ENCODE measurements at places on chromosomes 3 and 15.

- no peak for DNase-seq
These were observed 6.3 kb upstream of the HAPLN3 start for GRCh38 chr15:88901508-88902220.

GRCh38 chr3:126481808-126482502, 6.3 kb upstream of the ZXDC start:
- no peak for DNase-seq

GRCh38 chr15:50736823-50737222, 28.7 kb downstream of the SPPL2A start:
- no peak for DNase-seq

DNA sequence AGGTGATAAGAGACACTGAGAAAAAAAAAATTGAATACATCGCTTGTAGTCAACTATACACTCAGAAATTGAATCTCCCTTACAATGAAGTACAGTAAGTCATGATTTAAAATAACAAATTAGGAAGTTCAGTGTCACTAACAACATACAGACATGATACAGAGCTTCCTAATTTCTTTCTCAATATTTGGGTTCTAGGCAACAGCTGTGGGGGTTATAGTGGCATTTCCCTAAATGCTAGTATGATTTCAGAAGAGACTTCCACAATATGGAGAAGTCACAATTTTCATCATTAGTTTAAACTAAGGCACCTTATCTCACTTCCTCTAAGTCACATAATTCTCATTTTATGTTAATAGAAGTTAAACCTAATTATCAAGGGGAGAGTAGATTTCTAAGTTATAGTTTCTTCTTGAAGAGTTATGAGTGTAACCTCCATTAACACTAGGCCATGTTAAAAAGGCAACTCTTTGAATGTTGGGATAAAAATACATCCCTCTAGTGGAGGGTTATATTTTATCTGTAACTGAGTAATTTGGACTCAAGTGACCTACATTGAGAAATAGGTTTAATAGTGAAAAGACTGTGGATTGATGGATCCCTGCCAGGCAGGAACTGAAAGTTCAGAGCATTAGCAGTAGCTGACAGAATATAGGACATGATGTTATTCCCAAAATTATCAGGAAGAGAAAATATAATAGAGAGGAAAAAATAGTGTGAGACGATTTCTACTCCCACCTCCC, 286.0 kb upstream of the SUCLG2 start:
- no peak for DNase-seq

DNA sequence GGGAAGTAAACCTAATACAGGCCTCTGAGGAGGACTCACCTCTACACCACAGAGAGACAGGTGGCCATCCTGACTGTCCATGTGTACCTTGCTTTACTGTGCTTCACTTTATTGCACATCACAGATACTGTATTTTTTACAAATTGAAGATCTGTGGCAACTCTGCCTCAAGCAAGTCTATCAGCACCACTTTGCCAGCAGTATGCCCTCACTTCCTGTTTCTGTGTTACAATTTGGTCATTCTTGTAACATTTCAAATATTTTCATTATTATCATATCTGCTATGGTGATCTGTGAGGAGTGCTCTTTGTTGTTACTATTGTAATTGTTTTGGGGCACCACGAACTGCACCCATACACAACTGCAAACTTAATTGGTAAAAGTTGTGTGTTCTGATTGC, 78.0 kb downstream of the BBX start:
- no peak for DNase-seq

DNA sequence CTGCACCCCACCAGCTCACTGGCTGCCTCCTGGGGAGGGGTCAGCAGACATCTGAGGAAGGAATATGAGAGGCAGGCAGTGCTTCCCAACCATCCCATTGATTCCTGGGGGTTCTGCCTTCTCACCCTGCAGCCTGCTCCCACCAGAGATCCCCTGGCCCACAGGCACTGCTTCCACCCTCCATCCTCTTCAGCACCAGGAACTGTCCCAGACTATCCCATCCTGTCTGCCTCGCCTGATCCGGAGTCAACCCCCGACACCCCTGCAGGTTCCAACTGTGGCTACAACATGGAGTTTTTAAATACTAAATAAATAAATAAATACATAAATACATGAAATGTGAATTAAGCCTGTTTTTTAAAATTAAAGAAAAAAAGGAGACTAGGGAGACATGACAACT, 43.6 kb downstream of the CACNA2D2 start:
- DNase-seq = no peak

GRCh38 chr3:74465715-74466410, 148.6 kb downstream of the CNTN3 start:
- no peak for DNase-seq

DNA sequence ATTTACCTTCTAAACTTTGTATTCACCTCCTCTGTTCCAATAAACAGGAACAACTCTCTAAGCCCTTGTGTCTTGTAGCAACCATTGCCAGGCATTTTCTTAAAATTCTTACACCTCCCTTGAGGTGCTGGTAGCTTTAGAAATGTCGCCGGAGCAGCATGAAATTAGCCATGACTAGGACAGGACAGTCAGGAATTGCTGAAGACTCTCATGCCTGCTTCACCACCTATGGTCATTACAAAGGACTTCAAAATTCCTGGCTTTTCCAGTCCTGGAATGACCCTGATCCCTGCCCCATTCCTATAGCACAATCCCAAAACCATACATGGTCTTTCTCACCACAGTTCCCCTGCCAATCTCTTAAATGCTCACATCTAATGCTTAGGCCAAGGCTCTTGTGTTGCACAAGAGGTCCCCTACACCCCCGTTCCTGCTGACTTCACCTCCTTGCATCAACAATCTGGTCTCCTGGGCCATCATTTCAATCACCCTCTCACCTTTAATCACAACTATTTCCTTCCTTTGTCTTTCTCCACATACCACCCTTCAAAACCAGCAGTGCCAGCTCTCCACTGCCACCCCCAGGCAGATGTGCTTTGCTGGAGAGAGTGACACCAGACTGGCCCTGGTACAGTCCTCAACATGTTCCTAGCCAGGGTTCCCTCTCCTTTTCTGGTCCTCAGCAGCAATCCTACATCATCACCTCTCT, 113.2 kb upstream of the TJP1 start:
- no peak for DNase-seq

GRCh38 chr3:15148614-15149013, 49.7 kb upstream of the RBSN start:
- DNase-seq = no peak

GRCh38 chr3:177111541-177111949, 85.7 kb downstream of the TBL1XR1 start:
- DNase-seq = no peak

DNA sequence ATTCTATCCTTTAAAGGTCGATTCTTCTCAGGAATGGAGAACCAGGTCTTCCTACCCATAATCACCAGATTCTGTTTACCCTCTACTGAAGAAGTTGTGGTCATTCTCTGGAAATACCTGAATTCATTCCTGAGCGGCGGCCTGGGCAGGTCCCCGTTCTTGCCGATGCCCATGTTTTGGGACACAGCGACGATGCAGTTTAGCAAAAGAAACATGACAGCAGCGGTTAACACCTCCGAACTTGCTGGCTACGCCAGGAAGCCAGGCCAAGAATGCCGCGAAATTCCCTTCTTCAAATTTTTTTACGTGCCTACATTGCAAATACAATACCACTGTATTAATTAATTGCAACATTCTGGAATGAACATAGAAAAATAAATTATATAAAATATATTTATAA, 1.4 kb downstream of the DHFR2 start:
- no peak for DNase-seq

DNA sequence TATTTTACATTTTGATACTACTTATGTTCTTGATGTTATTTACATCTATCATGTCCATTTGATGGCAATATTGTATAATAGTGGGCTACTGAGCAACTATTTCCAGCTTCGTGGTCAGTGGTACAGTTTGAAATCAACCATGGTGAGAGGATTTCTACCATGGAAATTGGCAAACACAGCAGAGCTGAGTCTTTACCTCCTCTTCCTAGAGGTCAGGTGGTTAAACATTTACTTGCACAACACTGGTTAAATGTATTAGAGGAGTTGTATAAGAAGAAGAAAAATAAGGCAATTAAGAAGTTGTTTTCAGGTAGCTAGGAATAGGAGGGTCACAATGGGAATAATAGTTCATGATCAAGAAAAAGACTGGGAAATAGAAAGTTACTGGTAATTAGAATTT, 7.2 kb upstream of the PPM1L start:
- no peak for DNase-seq

DNA sequence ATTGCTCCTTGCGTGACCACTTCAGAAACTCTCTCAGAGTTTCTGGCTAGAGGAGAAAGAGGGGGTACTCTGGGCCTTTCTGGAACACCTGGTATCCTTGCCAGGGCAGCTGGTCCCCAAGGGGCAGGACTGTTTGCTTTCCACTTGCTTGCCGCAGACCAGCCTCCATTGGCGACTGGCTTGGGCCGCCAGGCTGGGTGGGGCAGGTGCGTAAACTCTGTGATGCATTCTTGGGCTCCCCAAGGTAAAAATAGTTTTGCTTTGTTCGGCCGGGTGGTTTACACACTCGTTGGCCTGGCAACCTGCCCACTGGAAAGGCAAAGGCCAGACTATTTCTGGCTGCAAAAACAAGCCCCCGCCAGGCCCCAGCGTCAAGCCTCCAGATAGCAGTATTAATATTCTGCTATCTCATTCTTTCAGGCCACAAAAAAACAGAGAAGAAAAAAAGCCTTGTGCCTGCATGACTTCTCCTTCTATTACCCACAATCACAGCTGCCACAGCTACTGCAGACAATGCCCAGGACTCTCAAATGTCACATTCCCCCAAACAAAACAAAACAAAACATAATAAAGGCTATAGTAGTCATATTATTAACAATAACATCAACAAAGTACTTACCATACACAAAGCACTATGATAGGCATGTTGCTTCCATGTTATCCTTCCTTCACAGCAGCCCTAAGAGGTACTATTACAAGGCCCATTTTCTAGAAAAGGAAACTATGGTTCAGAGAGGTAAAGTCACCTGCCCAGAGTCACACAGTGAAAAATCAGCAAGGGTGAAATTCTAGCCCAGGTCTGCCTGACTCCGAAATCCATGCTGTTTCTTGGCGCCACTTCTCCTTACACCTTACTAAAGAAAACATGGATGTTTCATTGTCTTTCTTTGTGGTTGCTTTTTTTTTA, 14.0 kb upstream of the SSUH2 start:
- DNase-seq = peak; percentile 17

DNA sequence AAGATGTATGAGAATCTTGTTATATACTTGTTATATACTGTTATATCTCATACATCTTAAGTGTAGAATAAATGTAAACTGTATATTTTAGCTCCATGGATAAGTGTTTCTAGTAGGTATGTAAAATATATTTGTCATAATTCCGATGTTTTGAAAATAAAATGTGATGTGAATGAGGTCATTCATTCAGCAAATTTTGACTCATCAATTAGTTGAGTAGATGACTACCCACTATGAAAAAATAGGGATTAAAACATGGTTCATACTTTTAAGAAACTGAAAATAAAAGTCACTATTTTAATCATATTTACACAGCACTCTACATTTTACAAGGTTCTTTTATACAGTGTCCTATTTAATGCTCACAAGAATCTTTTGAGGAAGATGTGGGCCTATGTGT, 28.4 kb upstream of the CNTN3 start:
- DNase-seq = no peak

GRCh38 chr3:134965865-134966481, 170.9 kb downstream of the EPHB1 start:
- DNase-seq = no peak

- DNase-seq = no peak
These were observed 118.9 kb upstream of the MBNL1 start for GRCh38 chr3:152149832-152150231.

DNA sequence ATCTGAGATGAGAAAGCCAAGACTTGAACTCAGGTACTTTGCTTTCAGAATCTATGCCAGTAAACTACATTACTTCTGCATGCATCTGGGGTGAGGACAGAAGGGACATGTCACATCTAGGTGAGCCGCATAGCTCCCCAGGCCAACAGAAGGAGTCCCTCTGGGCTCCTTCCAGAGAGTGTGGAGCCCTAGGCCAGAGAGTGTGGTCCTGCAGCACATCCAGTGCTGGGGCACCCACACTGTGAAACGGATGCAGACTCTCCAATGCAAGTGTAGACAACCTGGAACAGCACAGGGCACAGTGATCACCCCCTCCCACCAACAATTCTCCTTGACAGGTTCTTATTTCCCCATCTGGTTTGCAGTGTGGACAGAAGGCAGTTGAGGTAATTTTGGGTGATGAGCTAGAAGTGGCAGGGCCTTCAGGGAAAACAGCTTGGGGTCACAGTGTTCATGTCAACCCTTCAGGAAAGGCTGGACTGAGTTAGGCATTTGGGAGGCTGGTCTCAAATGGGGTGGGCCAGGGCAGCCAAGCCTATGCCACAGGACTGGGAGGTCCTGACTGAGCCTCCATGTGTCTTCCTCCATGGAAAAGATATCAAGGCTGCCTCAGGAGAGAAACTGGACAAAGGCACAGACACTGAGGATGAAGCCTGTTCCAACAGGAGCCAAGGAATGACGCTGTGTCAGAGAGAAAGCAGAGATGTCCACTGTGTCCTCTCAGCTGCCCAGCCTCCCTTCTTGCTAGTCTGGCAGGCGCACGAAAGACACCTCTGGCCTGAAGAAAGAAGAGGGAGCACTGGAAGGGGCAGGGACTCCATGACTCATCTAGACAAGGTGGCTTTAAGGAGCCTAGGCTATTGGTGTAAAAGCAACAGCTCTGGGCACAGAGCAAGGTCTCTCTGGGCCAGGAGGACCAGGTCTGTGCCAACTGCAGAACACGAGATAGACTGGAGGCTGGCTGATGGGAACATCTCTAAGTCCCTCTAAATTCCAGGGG, 1.7 kb downstream of the PLCD1 start:
- no peak for DNase-seq

DNA sequence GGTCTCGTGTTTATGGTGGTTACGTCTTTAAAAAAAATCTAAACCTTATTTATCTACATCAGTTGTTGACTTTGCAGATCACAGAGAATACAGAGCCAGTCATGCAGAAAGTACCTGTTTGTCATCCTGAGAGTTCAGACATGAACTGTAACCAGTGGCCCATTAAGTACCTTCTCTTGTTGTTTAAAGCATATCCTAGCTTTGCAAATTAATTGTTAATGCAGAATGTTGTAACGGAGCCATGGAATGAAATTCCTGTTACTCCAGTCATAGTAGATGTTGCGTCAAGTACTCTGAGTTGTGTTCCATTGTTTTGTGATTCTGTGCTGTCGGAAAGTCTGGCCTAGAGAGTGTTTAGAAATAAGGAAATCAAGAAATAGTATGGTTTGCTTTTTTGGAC, 205.2 kb downstream of the RBMS3 start:
- no peak for DNase-seq

GRCh38 chr3:123997543-123997942, 5.6 kb upstream of the ROPN1 start:
- DNase-seq = no peak

GRCh38 chr3:189195302-189195701, 23.5 kb downstream of the TPRG1 start:
- DNase-seq = no peak

DNA sequence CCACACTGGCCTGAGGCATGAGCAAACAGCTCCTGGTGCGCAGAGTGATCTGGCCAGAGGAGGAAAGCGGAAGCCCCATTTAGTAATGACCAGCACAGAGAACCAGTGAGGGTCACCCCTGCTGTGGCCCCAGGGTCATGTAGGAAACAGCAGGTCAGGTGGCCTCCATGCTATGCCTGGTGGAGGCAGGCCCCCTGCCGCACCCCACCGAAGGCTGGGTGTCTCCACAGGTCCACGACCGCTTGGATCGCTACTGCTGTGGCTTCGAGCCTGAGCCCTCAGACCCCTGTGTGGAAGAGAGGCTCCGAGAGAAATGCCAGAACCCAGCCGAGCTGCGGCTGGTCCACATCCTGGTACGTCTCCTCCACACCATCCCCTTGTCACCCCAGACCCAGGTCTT, 52.6 kb downstream of the POMGNT2 start:
- no peak for DNase-seq

- DNase-seq = no peak
These were observed 590.4 kb downstream of the PDCD6IP start for GRCh38 chr3:34388830-34389229.
